ENCODE measurements at places on chromosomes 11 and 22. TPM values are rescaled to one million over a fixed set of nuclear protein-coding genes. Genes with fewer than 3 reads are reported as not detected.

The LINC01488 gene
- not detected for total RNA-seq

The RPUSD4 gene
- total RNA-seq, result 44.6 TPM

The ALKBH3 gene
- 32.7 TPM for total RNA-seq

The IRAG1 gene
- not detected for total RNA-seq

The CCDC82 gene
- total RNA-seq, result 35.4 TPM

The SMTNL1 gene
- total RNA-seq, result not detected

The APOA5 gene
- total RNA-seq, result not detected

The SERPING1 gene
- total RNA-seq, result not detected

The ALG12 gene
- 15.5 TPM for total RNA-seq

The HYOU1 gene
- total RNA-seq, result 226 TPM

The ROM1 gene
- 1.4 TPM for total RNA-seq

The OVCH2 gene
- total RNA-seq, result not detected

GRCh38 chr11:122706291-122707088 is 51.0 kb downstream of the UBASH3B start:
- DNase-seq, result no peak

GRCh38 chr22:38074181-38075104 is 9.5 kb downstream of the SLC16A8 start:
- DNase-seq, result no peak

DNA sequence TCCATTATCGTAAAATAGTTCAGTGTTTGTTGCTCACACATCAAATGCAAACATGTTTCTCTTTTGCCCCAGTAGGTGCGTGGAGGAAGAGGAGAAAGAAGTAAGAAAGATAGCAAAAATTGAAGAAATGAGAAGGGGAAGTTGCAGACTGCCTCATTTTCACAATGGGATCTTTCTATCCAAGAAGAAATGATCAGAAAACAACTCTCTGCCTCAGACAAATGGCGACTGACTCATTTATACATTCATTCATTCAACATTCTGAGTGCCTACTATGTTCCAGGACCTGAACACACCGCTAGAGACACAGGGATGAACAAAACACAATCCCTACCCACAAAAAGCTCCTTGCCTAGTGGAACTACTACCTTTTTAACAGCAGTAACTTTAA is 367 bp downstream of the HPS5 start:
- DNase-seq, result no peak

GRCh38 chr11:45517171-45517770 is 148.2 kb downstream of the CHST1 start:
- no peak for DNase-seq

GRCh38 chr11:122336706-122337105 is 220.7 kb upstream of the BLID start:
- DNase-seq, result no peak

DNA sequence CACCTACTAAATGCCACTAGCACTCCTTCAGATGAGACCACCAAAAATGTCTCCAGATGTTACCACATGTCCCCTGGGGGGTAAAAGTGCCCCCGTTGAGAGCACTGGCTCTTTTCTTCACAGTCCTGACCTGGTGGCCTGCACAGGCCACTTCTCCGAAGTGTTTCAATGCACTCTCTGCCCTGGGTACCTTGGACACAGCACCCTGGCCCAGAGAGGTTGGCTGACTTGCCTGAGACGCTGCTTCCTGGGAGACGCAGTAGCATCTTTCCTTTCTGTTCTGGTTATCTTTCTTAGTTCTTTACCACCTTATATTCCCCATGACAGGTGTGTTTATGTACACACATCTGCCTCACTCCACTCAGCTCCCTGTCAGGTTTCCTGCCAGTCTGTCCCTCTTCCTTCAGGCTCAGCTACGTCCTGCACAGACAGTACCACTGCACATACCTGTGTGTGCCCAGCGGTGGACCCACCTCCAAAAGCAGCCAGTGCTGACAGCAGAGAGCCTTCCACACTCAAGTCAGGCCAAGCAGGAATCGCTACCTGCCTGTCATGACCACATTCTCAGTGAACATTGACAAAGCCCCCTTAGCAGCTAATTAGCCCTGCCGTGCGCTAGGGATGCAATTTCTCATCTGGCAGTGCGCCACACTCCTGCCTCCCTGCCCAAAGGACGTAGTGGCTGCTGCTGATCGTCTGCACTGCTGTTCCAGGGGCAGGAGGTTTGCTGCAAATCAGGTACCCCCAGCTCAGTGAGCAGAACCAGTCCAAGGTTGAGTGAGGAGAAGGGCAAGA is 39.0 kb downstream of the FAM83F start:
- no peak for DNase-seq

DNA sequence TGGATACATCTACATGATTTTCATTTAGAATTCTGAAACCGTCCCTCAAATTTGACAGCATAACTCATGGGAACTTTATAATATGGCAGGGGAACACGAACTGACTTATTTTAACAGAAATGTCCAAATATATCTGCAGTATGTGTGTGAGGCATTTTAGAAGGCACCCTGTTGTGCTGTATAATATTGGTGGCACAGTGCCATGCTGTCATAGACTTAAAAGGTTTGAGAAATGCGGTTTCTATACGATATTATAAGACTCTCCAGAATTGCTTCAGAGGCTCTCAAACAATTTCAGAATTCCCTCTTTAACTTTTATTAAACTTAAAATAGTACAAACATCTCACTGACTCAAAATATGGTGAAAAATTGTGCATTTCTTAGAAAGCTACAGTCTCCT is 181.6 kb downstream of the MSANTD4 start:
- no peak for DNase-seq

DNA sequence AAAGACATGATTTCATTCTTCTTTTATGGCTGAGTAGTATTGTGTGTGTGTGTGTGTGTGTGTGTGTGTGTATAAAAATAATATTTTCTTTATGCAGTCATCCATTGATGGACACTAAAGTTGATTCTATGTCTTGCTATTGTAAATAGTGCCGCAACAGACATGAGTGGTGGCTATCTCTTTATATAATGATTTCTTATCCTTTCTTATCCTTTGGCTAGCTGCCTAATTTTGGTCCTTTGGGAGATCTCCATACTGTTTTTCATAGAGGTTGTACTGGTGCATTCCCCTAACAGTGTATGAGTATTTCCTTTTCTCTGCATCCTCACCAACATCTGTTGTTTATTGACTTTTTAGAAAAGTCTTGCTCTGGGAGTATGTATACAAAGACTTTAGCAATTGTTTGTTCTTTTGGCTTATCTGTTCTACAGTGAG is 107.0 kb downstream of the STIM1 start:
- DNase-seq, result no peak

- DNase-seq, result no peak
Measured at GRCh38 chr22:17218341-17218740, 894 bp downstream of the ADA2 start.

GRCh38 chr11:20154381-20154780 is 5.9 kb downstream of the DBX1 start:
- DNase-seq, result no peak

- DNase-seq, result no peak
Measured at GRCh38 chr11:71214553-71215424, 37.6 kb downstream of the SHANK2 start.

DNA sequence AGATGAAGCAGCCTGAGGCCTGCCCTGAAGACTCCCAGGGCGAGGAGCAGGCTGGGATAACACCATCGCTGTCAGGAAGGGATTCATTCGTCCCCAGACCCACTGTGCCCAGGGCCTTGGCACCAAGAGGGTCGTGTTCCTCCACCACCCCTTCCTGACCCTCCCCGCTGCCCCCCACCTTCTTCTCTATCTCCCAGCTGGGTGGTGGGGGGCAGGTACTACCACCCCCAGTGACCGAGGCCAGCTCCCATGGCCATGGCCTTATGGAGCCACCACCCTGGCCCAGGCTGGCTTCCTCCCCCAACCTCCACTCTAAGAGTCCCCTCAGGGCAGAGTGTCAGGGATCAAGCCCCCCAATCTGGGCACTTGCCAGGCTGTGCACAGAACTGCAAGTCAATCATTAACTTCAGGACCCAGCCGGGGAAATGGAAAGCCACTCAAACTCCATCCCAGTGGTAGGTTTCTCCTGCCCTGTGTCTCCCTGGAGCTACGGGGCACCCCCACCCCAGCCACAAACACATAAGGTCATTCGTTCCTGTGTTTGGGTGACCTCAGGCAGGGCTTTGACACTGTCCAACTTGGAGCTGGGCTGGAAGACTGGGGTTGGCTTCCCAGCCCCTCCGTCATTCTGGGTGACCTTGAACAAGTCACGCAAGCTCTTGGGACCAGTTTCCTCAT is 33.3 kb upstream of the WNT11 start:
- no peak for DNase-seq

GRCh38 chr11:67611165-67611564 is 4.4 kb downstream of the NDUFV1 start:
- DNase-seq, result no peak

DNA sequence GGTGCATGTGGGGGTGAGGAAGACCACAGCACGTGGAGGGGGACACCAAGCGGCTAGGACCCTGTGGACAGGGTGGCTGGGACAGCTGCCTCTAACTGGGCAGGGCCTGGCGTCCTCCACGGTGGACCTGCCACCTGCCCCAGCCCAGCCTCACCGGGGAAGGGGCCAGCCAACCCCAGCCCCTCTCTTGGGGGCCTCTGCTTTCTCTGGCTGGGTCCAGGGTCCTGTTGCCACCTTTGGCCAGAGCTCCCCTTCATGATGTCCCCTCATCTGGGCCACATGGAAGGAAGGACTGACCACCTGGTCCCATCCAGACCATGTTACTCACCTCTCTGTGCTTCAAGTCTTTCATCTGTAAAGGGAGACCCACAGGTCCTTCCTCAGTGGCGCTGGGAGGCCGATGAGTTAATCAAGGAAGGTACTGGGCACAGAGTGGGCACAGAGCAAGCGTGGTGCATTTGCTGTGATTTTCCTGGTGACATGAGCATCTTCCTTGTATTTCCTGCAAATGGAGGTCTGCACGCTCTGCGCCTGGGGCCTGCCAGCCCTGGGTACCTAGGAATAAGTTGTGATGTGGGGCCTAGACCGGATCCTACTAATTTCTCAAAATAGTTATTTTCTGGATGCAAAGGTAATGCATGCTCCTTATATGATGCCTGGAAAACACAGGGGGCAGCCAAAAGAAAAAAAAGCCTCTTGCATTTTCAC is 538.4 kb downstream of the TBC1D22A start:
- DNase-seq, result no peak

DNA sequence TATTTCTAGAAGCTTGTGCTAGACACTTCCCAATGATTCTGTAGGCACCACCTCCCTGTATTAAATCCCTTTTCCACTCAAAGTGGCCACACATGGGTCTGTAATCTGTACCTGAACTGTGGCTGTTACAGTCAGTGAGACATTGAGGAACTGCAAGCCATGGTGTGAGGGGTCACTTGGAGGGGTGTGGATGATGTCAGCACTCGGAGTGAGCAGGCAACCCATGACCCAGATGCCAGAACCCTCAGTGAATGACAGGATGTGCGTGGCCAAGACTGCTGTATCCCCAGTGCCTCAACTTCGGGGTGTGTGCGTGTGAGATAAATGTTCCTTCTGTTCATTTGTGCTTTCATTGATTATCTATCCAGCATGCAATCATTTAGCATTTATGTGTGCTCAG is 14.7 kb upstream of the SHANK3 start:
- DNase-seq, result no peak

GRCh38 chr11:11510939-11511338 is 110.9 kb downstream of the GALNT18 start:
- DNase-seq, result no peak

DNA sequence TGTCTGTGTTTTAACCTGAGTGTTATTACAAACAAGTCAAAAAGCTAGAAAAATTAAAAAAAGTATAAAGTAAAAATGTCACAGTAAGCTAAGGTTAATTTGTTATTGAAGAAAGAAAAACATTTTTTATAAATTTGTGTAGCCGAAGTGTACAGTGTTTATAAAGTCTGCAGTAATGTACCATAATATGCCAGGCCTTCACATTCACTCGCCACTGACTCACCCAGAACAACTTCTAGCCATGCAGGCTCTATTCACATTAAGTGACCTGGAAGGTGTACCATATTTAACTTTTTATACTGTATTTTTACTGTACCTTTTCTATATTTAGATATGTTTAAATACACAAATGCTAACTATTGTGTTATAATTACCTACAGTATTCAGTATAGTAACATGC is 14.7 kb upstream of the FDX1 start:
- DNase-seq, result no peak

- DNase-seq, result no peak
Measured at GRCh38 chr22:31995807-31996206, 47.3 kb upstream of the SLC5A1 start.

DNA sequence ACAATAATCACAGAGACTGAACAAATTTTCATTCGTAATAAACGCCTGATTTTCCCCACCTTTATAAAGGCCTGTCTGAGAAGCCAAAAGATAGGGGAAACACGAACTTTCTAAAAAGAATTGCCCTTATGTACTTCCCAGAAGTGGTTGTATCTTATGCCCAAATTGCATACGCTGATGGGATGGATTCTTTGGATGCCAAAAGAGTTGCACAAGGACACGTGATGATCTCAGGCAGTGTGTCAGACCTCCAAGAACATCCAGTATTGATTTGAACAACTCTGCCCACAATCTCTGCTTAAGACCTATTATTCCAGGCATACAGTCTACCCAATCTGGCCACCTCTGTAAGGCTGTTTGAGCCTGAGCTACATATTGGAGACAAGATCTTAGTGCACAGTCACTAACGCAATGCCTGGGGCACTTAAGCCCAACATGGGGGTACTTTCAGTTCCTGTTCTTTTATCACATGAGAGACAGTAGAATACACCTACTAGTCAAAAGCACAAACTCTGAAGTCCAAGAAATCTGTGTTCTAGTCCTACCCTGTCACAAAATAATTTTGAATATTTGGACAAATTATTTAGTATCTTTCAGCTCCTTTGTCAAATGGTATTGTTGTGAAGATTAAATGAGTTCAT is 38.9 kb downstream of the OR10A6 start:
- no peak for DNase-seq

DNA sequence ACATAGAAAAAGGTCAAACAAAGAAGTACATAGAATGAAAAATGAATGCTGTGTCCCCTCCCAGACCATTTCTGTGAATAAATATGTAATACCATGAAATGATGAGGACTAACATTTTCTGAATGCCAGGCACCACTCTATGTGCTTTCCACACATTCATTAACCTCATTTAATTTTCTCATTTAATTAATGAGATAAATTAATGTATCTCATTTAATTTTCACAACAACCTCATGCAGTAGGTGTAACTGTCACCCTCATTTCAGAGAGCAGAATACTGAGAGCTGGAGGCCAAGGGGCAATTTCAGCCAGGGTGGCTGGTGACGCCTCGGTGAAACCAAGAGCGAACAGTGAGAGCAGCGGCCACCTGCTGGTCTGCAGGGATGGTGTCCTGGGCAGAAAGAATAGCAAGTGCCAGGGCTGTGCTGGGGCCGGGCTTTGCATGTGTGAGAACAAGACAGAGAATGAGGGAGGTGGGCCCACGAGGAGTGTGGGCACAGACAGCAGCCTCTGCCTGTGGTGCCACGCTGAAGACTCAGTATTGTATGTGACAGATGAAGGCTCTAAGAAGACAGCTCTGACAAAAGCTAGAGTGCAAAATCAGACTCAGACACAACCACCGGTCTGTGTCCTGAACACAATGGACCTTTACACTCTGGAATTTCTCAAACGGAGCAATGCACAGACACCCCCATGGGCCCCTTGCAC is 1.8 kb upstream of the SERPIND1 start:
- no peak for DNase-seq

- no peak for DNase-seq
Measured at GRCh38 chr11:5366856-5367255, 15.5 kb downstream of the OR51B6 start.

- DNase-seq, result no peak
Measured at GRCh38 chr22:39382410-39382809, 17.2 kb upstream of the TAB1 start.

Data from activated T-helper 2 cell treated with anti-CD3 and anti-CD28 coated beads, Interferon-gamma antibody, Interleukin-2, Interleukin-4, amounts not matched to agents 10 μg/mL and 5 μg/mL and 100 μg/mL, durations not matched to agents 14 hours and 24 hours and 36 hours (primary cell).